Activated naive CD8-positive, alpha-beta T cell treated with anti-CD3 and anti-CD28 coated beads for 36 hours (primary cell): ENCODE measurements at places on chromosomes 5 and 9. TPM values are rescaled to one million over a fixed set of nuclear protein-coding genes. Genes with fewer than 3 reads are reported as not detected.

- no peak for DNase-seq
Observed at GRCh38 chr9:89999176-89999533, 394.3 kb downstream of the GADD45G start.

- no peak for DNase-seq
Observed at GRCh38 chr5:137833463-137833862, 34.2 kb upstream of the MYOT start.

SLC46A2 gene
- total RNA-seq = not detected

ADAMTS13 gene
- total RNA-seq = 1.5 TPM

APBA1 gene
- 0.08 TPM for total RNA-seq

DNA sequence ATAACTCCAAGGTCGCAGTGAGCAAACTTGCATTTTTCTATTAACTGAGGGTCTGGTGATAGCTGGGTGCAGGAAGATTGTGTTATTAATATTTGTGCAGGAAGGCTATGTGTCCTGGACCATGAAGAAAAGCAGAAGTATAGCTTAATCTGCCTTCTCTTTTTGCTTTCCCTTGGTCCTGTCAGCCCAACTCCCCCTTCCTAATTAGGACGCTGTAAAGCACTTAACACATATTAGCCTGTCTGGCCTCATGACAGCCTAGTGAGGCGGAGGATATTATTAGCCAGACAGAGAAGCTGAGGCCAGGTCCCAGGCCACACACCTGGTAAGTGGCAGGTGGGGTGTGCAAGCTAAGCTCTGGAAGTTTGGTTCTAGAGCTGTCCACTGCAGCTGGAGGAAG lies 29.5 kb downstream of the SLC46A2 start:
- DNase-seq = no peak

PTGS1 gene
- 0.47 TPM for total RNA-seq

DNA sequence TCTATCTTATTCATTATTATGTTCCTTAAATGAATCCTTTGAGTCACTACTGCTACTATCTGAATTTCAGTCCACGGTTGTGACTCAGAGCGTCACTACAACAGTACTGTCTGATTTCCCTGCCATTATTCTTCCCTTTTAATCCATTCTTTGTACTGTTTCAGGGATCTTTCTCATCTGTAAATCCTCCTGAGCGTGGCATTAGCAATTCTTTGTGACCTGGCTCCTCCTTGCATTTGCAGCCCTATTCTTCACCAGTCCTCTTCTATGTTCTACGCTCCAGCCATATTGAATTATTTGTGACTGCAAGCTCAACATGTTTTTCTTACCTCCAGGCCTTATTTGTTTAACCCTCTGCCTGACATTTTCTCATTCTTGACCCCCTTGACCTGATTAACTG lies 5.9 kb downstream of the PRPF4 start:
- no peak for DNase-seq

DNA sequence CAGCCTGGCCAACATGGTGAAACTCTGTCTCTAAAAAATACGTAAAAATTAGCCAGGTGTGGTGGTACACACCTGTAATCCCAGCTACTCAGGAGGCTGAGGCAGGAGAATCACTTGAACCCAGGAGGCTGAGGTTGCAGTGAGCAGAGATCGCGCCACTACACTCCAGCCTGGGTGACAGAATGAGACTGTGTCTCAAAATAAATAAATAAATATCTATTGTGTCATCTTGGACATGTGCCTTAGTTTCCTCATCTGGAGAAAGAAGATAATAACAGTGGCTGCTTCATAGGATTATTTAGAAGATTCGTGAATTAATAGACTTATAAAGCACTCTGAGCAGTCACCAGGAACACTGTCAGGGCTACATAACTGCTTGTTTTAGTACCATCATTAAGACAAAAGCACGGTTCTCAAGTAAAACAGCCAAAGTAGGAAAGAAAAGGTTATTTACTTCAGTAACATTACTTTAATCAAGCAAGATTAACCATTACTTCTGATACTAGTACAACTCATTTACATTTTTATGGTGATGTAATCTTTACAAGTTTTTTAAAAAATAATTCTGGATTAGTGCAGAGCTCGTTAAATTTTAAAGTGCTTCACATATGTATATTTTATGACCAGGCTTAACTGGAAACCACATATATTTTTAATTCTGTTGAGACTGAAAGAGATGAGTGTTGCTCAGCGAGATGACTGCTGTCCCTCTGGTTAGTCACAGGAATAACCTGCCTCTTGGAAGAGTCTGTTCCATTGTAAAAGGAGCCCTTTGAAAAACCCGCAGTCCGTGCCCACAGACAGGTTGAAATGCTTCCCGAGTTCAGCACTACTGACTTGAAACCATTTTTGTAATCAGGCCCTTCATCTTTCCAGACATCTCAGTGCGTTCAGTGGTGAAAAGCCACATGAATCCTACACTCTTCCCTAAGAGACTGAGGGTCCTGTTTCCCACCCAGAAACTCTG lies 36.7 kb downstream of the ANKH start:
- DNase-seq = no peak

DNA sequence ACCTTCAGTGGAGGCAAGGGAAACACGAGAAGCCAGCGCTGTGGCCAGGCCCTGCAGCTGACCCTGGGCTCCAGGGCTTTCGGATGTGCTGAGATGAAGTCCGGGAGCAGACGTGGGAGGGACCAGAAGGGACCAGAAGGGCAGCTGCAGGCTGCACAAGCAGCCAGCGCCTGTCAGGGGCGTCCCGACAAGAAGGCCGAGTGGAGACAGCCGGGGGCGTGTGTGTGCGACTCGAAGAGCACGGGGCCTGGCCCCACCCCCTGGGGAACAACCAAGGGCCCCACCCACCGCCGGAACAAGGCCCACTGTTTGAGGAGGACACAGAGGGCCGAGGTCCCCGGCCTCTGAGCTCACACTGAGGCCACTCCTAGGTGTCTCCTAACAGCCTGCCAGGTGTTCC lies 31.4 kb downstream of the SLC12A7 start:
- DNase-seq = no peak

GRCh38 chr9:84224246-84224645 lies 116.3 kb downstream of the SLC28A3 start:
- no peak for DNase-seq

PPP6C gene
- 47.6 TPM for total RNA-seq

DNA sequence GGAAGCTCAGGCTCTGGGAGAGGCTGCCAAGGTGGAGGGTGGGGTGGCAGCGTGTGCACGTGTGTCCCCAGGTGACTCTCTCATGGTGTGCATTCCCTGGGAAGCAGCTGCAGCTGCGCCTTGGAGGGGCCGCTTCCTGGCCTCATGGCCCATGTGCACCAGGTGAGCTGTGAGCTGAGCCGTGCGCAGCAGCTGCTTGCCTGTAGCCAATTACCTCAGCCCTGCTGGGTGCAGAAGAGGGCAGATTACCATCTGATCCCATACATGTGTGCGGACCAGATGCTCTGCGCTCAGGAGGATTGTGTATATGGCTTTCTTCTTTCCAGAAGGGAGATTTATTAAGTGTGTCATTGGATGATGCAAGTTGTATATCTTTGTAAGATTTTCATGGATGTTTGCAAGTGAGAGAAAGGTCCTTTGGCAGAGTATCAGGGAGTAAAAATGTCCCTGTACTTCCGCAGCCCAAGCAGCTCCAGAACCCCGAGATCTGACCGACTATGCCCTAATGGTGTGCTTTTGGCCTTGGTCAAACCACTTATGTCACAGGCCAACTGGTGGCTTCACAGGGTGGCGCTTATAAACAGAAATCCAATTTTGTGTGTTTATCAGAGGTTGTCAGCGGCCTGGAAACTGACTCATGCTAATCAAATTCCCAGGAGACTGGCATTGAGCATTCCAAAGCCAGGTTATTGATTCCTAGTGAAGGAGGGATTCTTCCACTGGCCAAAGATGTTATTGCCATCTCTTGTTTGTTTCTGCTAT lies 229.3 kb downstream of the GOLPH3 start:
- DNase-seq = no peak

C9orf50 gene
- not detected for total RNA-seq

SH2D3C gene
- 20.4 TPM for total RNA-seq

- no peak for DNase-seq
Observed at GRCh38 chr5:112062181-112062580, 305.2 kb upstream of the NREP start.

DNA sequence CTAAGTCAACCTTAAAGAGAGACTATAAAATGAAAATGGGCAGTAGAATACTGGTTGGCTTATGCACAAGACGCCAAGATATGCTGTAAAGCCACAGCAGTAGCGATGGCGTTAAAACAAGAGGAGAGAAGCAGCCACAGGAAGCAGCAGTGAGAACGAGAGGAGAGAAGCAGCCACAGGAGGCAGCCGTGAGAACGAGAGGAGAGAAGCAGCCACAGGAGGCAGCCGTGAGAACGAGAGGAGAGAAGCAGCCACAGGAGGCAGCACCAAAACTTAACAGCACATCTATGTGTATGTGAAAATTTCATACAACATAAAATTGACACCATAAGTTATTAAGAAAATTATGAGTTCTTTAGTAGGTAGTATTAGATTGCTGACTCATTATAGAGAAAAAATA lies 2318.6 kb upstream of the ACO1 start:
- DNase-seq = no peak

DNA sequence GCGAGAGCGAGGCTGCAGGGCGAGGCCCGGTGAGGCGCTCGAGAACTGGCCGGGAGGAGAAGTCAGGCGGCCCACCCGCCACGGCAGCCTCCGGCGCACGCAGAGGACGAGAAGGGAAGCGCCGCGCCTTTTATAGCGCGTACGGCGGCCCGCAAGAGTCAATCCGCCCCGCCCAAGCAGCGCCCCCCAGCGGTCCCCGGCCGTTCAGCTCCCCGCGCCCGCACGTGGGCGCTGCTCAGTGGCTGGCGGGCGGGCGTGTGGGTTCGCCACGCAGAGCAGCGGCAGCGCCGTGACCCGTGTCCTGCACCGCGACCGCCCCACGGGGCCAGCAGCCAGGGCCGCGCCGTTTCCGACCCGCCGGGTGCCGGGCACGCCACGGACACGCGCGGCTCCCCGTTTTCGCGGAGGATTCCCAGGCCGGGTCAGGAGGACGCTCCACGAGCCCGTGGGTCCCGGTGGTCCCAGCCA lies 14.6 kb downstream of the LCN10 start:
- peak; percentile 93 for DNase-seq

DNA sequence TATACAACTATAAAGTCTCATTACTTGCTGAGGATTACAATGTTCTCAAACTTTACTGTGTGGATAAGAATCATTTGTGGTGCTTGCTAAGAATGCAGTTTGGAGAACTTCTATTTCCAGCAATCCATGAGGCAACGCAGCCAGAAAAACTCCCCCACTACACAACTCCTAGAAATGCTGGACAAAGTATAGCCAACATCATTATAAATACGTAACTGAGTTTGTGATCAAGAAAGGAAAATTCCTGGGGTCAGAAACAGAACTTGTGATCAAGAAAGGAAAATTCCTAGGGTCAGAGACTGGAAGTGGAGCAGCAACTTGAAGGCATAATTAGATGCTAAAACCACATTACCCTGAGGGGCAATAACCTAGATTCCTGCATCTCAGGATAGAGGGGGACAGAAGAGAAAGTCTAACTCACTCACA lies 81.1 kb downstream of the MAT2B start:
- DNase-seq = no peak

ZNF366 gene
- total RNA-seq = not detected

- DNase-seq = no peak
Observed at GRCh38 chr9:20256284-20256948, 365.9 kb downstream of the MLLT3 start.

GRCh38 chr5:61084658-61085057 lies 77.6 kb downstream of the SMIM15 start:
- no peak for DNase-seq

GRCh38 chr5:65563777-65564176 lies 681 bp downstream of the PPWD1 start:
- no peak for DNase-seq

GRCh38 chr5:41246376-41246775 lies 33.0 kb upstream of the C6 start:
- no peak for DNase-seq

- DNase-seq = no peak
Observed at GRCh38 chr9:123550797-123551196, 194.8 kb downstream of the CRB2 start.

GRCh38 chr9:72476617-72477437 lies 44.6 kb upstream of the TMC1 start:
- peak; percentile 40 for DNase-seq

THOC3 gene
- total RNA-seq = 82.1 TPM

REEP5 gene
- 40.0 TPM for total RNA-seq

DNA sequence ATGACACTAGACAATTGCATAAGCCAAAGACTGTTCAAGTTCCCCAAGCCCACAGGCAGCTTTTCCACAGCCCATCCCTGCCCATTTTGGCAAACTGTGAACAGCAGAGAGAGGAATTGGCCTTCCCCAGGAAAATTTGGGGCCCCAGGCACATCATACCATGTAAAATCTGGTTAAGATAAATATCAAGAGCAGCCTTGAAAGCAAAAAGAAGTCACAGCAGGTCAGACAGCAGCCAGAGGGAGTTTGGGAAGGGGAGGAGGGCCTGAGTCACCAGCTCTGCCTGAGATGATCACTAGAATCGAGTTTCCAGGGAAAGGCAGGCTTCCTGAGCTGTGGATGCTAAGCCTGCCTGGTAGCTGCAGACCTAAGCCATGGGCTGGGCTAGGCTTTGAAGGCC lies 179.2 kb downstream of the RFK start:
- no peak for DNase-seq

DNA sequence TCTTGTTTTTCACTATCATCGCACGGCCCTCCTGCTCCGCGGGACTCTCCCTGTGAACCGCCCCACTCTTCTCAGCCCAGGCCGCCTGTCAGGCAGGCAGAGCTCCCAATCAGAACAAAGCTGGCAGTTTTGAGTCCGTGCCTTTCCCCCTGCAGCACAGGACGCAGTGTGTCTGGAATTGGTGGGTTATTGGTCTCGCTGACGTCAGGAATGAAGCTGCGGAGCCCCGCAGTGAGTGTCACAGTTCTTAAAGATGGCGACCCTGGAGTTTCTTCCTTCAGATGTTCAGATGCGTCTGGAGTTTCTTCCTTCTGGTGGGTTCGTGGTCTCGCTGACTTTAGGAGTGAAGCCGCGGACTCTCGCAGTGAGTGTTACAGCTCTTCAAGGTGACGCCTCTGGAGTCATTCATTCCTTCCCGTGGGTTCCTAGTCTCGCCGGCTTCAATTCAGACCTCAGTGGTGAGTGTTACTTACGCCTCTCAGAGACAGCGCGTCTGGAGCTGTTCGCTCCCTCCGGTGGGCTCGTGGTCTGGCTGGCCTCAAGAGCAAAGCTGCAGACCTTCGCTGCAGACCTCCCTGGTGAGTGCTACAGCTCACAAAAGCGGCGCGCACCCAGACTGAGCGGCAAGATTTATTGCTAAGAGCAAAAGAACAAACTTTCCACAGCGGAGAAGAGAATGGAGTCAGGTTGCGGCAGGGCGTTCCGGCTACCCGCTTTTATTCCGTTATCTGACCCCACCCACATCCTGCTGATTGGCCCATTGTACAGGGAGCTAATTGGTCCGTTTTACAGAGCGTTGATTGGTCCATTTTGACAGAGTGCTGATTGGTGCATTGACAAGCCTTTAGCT lies 7.4 kb downstream of the ZDHHC11B start:
- no peak for DNase-seq

SLC1A1 gene
- 0.10 TPM for total RNA-seq
